ENCODE measurements at places on chromosomes 6 and 20. TPM values are rescaled to one million over a fixed set of nuclear protein-coding genes. Genes with fewer than 3 reads are reported as not detected.

TP53TG5 gene
- total RNA-seq, result not detected

SIM1 gene
- total RNA-seq, result 3.8 TPM

- no peaks in the 10 kb centered on the region for H3K27me3 ChIP-seq
- DNase-seq, result no peak
- H3K4me3 ChIP-seq, result peak overlapping the region; percentile 35
Observed at GRCh38 chr6:56091159-56091869, 156.1 kb downstream of the COL21A1 start.

DNA sequence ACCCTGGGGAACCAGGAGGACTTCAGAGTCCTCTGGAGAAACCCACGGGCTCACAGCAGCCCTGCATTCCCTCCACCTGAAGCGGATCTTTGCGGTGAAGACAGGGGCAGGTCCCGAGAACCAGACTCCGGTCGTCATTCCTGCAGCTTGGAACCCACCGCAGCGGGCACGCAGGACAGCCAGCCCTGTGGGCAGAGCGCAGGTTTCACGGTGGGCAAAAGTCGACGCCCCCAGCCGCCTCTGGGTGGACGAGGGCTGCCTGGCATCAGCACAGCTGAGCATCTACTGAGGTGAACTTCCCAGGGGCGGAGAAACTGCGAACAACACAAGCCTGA is 118.3 kb downstream of the PSMB1 start:
- no peak overlapping the region for H3K27ac ChIP-seq
- DNase-seq, result peak; percentile 73
- peaks cover 4% of the 10 kb centered on the region for H3K36me3 ChIP-seq
- H3K4me3 ChIP-seq, result no peak overlapping the region
- peaks cover 21% of the 10 kb centered on the region for H3K4me1 ChIP-seq

- no peak for DNase-seq
- peak overlapping the region; percentile 16 for H3K4me3 ChIP-seq
- no peaks in the 10 kb centered on the region for H3K36me3 ChIP-seq
- H3K27ac ChIP-seq, result peak overlapping the region; percentile 8
- H3K4me1 ChIP-seq, result peaks cover 15% of the 10 kb centered on the region
Observed at GRCh38 chr6:21132856-21133838, 460.4 kb upstream of the SOX4 start.

DNA sequence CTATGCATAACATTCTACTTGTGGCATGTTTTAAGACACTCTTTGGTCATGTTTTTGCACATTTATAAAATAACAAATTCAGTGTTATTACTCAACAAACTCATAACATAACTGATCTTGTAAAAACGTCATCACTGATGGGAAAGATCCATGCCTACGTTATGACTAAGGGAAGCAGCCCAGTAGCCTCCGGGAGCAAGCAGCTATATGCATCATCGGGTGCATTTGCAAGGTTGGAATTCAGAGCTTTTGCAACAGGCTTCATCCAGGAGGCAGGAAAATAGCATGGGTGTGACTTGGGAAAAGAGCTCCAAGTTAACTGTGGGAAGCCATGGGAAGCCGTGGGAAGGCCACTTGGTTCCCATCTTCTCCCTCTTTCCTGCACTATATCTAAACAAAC is 271.6 kb upstream of the SGK1 start:
- H3K27me3 ChIP-seq, result no peaks in the 10 kb centered on the region
- H3K36me3 ChIP-seq, result no peaks in the 10 kb centered on the region
- peak overlapping the region; percentile 83 for H3K27ac ChIP-seq
- peaks cover 29% of the 10 kb centered on the region for H3K4me1 ChIP-seq

DNA sequence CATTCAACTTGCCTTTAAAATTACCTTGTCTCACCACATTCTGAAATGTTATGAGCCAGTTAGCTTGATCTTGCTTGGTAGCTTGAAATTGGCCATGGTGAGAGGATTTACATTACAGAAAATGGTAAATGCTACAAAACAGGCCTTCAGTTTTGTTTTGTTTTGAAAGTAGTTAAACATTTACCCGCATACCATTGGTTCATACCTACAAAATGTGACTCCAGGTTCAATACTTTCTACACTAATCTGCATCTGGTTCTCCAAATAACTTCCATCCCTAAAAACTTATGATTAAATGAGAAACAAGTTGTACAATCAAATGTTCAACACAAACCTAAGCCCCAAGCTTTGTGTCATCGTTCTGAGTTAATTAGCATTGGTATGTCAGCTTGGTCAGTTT is 30.5 kb upstream of the MYBL2 start:
- H3K27ac ChIP-seq, result no peak overlapping the region
- H3K27me3 ChIP-seq, result no peaks in the 10 kb centered on the region
- no peaks in the 10 kb centered on the region for H3K4me1 ChIP-seq
- peaks cover 28% of the 10 kb centered on the region for H3K36me3 ChIP-seq
- H3K4me3 ChIP-seq, result no peak overlapping the region
- DNase-seq, result no peak

DNA sequence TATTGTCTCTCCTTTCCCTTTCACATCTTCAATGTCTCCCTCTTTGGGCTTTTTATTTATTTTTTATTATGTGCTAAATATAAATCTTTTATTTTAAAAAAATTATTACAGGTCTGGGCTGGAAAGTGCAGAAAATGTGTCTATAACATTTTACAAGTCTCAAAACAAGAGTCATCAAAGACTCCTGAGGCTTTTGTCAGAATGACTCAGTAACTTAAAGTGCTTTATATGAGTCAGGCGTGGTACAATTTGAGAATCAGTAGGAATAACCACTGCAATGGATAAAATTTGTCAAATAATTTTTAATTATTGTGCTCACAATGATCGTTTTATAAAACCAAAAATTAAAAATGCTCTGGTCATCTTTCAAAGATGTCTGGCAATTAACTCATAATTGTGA is 193.9 kb downstream of the MMUT start:
- no peak for DNase-seq
- H3K4me1 ChIP-seq, result no peaks in the 10 kb centered on the region
- no peak overlapping the region for H3K4me3 ChIP-seq
- H3K27ac ChIP-seq, result no peak overlapping the region
- H3K27me3 ChIP-seq, result peaks cover 5% of the 10 kb centered on the region
- H3K36me3 ChIP-seq, result no peaks in the 10 kb centered on the region

DNA sequence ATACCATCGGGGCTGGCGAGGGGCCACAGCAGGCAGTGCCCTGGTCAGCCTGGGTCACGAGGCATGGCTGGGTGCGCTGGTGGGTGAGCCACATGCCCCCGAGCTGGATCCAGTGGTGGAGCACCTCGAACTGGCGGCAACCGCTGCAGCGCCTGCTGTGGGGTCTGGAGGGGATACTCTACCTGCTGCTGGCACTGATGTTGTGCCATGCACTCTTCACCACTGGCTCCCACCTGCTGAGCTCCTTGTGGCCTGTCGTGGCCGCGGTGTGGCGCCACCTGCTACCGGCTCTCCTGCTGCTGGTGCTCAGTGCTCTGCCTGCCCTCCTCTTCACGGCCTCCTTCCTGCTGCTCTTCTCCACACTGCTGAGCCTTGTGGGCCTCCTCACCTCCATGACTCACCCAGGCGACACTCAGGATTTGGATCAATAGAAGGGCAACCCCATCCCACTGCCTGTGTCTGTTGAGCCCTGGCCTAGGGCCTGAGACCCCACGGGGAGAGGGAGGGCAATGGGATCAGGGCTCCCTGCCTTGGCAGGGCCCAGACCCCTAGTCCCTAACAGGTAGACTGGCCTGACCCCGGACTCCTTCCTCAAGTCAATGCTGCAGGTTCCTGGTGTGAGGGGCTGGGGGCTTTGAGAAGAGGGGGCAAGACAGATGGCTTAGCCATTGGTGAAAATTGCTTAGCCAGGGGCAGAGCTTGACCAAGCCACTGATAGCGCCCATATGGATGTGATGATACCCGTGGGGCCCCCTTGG is 598 bp downstream of the TMEM239 start:
- peaks cover 9% of the 10 kb centered on the region for H3K36me3 ChIP-seq
- no peaks in the 10 kb centered on the region for H3K27me3 ChIP-seq
- no peak overlapping the region for H3K27ac ChIP-seq

DNA sequence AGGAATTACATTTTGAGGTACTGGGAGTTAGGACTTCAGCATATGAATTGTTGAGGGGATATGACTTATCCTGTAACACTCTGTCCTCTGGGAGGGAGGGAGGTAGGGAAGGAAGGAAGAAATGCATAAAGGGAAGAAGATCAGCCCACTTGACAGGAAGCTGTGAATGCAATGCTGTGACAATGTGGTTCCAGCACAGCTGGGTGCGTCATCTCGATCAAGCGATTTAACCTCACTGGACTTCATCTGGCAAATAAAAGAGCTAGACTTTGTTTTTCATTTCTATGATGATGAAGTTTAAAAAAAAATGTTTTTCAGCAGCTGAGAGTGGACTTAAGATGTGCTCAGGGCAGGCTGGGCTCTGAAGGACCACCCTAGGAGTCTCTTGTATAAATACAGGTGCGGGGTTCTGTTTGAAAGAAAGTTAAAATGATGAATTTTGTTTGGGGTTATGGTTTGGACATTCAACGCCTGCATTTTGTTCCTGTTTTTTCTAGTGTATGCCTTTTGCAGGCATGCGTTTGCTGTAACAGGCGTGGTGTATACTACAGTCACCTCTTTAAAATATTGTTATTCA is 178.1 kb downstream of the RIMS1 start:
- no peaks in the 10 kb centered on the region for H3K4me1 ChIP-seq
- H3K27ac ChIP-seq, result no peak overlapping the region
- no peaks in the 10 kb centered on the region for H3K36me3 ChIP-seq
- H3K27me3 ChIP-seq, result peaks cover 25% of the 10 kb centered on the region

DNA sequence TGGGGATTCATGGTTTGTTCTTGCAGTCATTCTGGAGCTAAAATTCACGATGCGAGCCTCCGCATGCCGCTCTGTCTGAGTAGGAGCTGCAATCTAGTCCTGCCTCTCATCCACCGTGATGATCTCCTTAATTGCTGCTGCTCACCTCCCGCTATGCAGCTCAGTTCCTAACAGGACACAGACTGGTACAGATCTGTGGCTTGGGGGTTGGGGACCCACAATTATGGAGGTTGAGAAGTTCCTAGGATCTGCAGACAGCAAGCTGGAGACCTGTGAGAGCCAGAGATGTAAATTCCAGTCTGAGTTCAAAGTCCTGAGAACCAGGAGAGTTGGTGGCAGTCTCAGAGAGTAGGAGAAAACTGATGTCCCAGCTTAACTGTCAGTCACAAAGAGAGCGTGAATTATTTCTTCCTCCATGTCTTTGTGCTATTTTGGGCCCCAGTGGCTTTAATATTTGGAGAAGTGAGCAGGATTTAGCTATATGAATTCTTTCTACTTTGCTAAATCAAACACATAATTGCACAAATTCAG is 378.7 kb upstream of the MAN1A1 start:
- no peak for DNase-seq
- peaks cover 22% of the 10 kb centered on the region for H3K27me3 ChIP-seq
- no peak overlapping the region for H3K4me3 ChIP-seq

GRCh38 chr20:34190679-34191090 is 50.5 kb upstream of the ASIP start:
- H3K27ac ChIP-seq, result no peak overlapping the region
- no peaks in the 10 kb centered on the region for H3K36me3 ChIP-seq
- peaks cover 38% of the 10 kb centered on the region for H3K27me3 ChIP-seq

DNA sequence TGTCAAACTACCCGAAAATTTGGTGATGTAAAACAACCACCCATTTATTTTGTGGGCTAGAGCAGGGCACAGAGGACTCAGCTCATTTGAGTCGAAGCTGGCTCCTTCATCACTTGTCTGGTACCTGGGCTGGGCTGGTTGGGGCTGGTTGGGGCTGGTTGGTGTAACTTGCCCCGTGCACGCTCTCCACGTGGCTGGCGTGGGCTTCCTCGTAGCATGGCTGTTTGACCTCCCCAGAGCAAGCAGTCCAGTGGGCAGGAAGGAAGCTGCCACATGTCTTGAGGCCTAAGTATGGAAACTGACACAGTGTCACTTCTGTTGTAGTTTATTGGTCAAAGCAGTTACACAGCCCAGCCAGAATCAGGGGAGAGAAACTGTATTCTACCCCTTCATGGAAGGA is 27.1 kb downstream of the BCAS4 start:
- H3K27ac ChIP-seq, result no peak overlapping the region
- H3K4me3 ChIP-seq, result no peak overlapping the region
- no peak for DNase-seq
- peaks cover 17% of the 10 kb centered on the region for H3K4me1 ChIP-seq
- no peaks in the 10 kb centered on the region for H3K27me3 ChIP-seq

DNA sequence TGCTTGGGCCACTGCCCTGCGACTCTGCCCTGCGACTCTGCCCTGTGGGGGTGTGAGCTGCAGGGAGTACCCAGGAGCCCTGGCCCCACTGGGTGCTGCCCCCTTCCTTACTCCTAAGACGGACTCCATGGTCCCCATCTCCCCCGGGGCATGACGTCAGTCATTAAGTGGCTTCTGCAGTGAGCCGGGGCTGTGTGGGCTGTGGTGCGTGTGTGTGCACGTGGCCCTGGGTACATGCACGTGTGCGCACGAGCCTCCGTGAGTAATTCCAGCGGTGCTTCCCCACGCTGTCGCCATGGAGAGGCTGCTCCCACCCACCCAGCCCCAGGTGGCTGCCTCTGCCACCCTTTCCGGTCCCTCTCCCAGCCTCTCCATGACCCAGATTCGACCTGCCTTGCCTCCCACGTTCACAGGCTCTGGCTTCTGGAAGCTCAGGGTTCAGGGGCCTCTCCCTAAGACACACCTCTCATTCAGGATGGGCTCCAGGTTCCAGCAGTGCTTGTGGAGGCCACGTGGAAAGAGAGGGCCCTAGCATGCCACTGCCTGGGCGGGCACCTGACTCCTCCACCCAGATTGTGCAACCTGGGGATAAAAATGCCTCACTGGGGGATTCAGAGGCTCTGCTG is 88.3 kb downstream of the DLGAP4 start:
- no peak overlapping the region for H3K4me3 ChIP-seq
- H3K4me1 ChIP-seq, result peaks cover 5% of the 10 kb centered on the region
- H3K36me3 ChIP-seq, result no peaks in the 10 kb centered on the region
- DNase-seq, result no peak

DNA sequence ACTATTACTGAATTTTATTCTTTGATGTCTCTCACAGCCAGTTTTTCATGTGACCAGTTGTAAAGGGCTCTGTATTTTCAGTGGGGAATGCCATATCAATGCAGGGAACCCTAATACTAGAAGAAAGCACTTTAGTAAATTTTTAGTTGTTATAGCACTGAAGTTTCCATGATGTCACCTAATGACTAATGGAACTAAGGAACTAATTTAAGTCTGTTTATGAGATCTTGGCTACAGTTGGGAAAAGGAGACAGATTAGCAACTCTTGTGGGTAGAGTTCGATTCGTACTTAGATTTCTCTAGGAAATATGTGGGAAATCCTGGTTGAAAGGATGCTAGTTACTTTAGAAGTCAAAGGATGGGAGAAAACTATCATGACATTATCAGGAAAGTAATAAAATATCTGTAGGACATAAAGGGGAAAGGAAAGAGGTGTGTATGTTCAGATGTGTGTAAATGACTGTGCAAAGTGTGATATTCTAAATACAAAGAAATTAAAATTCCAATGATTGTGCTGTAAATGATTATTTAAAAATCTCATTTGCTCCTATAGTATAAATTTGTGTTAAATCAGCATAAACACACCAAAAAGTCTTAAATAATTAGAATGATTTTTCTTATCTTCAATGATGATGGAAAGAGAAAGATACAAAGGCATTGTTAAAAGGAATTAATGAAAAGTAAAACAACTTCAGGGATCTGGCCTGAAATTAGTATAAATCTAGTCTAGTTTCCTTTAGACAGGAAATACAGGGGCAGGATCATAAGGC is 103.4 kb downstream of the LRRC1 start:
- peaks cover 17% of the 10 kb centered on the region for H3K36me3 ChIP-seq
- H3K4me1 ChIP-seq, result peaks cover 39% of the 10 kb centered on the region
- no peaks in the 10 kb centered on the region for H3K27me3 ChIP-seq
- no peak overlapping the region for H3K27ac ChIP-seq
- H3K4me3 ChIP-seq, result no peak overlapping the region

- H3K27me3 ChIP-seq, result no peaks in the 10 kb centered on the region
- peaks cover 50% of the 10 kb centered on the region for H3K4me1 ChIP-seq
- no peak overlapping the region for H3K4me3 ChIP-seq
- H3K36me3 ChIP-seq, result peaks cover 2% of the 10 kb centered on the region
- H3K27ac ChIP-seq, result peak overlapping the region; percentile 47
Observed at GRCh38 chr20:10469599-10469998, 34.5 kb downstream of the SLX4IP start.

Measured in chondrocyte (in vitro differentiated cells).